ENCODE measurements at places on chromosomes 6 and 20.

DNA sequence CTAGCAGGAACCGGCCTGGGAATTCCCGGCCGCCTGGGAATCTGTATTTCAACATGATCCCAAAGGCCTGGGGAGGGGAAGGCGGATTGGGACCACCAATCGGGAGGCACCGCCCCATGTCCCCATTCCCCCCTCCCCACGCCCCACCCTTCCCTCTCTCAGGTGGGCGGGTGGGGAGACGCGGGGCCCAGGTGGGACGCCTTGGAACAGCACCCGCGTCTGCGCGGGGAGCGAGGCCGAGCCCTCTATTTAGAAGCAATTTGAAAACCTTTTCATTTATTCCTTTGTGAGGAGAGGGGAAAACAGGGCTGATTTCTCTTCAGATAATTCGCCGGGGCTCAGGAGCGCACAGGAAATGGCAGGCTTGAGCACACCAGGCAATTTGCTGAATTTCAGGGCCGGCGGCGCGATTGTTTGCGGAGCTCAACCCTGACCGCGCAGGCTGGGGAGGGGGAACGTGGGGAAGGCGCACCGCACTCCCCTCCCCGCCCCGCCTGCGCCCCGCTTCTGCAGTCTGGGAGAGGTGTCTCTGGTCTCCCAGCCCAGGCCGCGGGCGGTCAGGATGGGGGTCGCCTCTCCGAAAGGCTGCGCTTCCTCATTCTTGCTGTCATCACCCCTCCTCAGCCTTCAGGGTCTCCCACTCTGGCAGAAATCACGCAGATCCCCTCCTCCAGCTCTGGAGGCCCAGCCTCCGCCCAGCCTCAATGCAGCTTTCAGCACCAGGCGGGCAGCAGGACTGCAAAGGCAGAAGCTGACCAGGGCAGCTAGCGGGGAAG, 170.0 kb downstream of the GRM4 start:
- DNase-seq: no peak

GRCh38 chr6:130520801-130521200, 155.0 kb downstream of the TMEM200A start:
- no peak for DNase-seq

DNA sequence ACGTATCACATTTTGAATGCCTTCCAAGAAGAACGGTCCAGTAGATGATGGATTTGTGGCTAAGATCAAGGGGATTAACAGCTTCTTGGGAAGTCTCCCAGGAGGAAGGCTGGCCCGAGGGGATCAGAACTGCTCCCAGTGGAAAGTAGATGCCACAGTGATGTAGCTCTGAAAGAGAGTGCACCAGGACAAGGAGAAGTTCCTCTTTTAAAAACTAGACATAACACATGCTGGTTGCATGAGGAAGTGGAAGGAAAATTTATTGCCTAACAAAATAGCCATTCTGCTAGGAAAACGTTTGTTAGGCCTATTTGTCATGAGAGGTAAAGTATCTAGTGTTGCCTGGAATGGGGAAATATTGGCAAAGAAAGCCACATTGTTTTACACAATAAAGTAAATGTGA, 87.8 kb downstream of the CDH26 start:
- peak; percentile 67 for DNase-seq

DNA sequence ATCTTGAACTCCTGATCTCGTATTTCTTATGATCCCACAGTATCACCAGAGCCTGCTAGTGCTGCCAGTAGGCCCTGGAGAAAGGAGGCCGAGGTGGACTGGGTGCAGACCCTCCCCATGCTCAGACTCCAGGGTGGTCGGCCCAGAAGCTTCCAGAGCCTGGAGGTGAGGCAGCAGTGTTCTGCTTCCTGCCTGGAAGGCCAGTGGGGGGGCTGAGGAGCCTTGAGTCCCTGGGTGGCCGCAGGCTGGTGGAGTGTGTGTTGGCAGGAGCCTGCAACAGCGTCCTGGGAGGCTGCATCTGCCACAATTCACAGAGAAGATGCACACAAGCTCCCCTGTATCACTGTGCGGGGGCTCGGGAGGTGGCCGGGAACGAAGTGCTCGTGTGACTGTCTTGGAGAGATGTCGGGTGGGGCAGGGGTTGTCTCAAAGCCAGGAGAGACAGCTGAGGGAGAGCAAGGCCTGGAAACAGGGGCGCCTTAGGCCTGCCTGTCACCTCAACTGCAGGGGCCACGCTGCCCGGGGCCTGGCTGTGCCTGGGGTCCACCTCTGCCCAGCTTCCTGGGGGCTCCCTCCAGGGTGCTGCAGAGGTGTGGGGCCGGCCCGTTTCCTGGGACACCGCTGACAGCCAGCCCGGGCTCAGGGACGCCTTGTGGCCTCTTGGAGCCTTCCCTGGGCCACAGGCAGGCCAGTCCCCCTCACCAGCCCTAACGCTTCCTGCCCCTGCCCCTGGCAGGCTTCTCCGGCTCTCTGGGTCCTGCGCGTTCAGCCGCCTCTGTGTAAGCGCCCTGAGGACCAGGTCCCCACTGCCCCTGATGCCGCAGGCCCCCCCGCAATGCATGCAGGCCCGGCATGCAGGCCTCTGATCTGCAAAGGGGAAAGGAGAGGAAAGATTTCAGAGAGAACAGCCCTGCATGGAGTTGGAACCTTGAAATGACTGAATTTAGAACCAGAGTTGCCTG, 24.2 kb upstream of the MAS1 start:
- DNase-seq: no peak

DNA sequence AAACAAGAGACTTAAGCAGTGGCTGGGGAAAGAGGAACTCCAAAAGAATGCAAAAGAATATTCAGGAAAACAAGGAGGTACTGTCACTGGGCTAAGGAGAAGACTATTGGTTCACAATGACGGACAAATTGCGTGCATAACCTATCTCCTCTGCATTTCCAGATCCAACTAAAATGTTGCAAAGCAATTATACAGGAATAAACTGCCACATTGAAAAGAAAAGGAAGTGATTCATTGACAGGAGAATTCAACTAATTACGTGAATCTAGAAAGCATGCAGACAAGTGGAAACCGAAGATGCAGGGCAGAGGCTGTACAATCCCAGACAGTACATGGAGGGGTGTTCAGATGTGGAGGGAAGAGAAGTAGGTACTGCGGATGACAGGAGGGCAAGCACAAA, 152.8 kb upstream of the RIPOR2 start:
- no peak for DNase-seq

GRCh38 chr6:144681334-144681733, 396.2 kb downstream of the UTRN start:
- DNase-seq: no peak

DNA sequence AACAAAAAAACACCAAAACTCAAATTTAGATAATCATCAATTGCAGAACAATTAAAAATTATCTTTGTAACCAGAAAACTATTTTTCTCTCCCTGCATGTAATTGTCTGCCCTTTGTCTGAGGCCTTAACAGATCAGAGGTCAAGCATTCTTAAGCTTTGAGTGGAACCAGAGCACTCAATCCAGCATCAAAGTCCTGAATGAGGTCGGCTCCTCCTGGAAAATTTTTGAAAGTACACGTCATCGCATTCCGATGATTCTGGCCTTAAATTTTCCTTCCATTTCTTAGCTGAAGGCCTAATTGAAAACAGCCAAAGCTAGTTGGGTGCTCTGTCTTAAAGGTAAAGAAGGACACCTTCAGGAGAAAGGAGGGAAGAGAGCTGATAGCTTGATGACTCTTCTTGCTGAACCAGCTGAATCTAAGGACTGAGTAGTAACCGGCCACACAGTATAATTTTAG, 510.2 kb upstream of the SULF2 start:
- DNase-seq: no peak

DNA sequence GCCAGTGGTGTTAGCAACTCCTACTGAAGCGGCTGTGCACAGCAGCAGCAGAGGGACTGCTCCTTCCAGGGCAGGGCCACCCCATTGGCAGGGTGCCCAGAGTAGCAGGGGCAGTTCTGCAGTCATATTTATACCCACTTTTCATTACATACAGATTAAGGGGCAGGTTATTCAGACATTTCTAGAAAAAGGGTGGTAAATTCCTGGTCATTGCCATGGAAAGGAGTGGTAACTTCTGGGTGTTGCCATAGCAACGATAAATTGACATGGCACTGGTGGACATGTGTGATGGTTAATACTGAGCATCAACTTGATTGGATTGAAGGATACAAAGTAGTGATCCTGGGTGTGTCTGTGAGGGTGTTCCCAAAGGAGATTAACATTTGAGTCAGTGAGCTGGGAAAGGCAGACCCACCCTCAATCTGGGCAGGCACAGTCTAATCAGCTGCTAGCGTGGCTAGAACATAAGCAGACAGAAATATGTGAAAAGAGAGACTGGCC, 45.0 kb downstream of the IYD start:
- DNase-seq: no peak

DNA sequence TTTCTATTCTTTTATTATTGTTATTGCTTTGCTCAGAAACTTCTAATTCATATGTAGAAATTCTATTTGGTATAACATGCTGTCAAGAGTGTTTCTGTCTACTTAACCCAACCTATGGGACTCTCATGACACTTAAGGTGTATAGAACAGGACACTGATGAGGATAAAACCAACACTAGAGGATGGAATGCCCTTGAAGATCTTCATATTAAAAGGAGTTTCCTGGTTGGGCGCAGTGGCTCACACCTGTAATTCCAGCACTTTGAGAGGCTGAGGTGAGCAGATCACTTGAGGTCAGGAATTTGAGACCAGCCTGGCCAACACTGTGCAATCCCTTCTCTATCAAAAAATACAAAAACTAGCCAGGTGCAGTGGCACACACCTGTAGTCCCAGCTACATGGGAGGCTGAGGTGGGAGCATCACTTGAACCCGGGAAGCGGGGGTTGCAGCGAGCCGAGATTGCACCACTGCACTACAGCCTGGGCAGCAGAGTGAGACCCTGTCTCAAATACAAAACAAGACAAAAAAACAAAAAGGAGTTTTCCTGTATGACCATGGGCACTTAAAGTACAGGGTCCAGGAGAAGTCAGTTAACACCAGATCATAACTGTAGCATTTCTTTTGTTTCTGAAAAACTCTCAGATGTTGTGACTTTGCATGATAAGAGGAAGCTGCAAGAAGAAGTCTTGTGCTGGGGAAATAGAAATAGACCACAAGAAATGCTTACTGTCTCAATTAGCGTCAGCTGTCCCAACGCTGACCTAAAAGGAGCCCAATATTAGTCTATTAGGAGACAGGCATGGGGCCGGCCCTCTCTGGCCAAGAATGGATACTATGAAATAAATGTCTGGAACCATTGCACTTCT, 38.9 kb upstream of the CD2AP start:
- peak; percentile 21 for DNase-seq

GRCh38 chr6:145486306-145486705, 249.0 kb downstream of the EPM2A start:
- no peak for DNase-seq

DNA sequence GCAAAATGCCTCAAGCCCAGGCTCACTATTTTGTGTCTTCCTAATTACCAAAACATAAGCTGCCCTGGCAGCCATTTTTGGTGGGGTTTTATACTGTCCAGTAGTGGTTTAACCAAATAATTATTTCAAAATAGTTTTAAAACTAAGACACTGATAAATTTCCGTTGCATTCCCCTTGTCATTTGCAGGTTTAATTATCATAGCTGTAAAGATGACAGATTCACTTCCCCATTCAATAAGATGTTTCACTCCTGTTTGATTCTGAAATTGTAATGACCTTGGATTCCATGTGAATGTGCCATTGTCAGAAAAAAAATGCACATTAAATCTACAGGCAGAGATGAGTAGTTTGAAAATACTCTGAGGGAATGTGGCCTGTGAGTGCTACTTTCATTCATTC, 172.0 kb downstream of the COL9A1 start:
- DNase-seq: no peak

- peak; percentile 62 for DNase-seq
These were observed 2.9 kb downstream of the TFAP2A start for GRCh38 chr6:10411971-10412460.

- no peak for DNase-seq
These were observed 18.1 kb downstream of the MYLK4 start for GRCh38 chr6:2732503-2733089.

GRCh38 chr6:51490101-51490500, 597.3 kb downstream of the PKHD1 start:
- no peak for DNase-seq

GRCh38 chr6:40953486-40953885, 85.5 kb downstream of the UNC5CL start:
- DNase-seq: no peak

DNA sequence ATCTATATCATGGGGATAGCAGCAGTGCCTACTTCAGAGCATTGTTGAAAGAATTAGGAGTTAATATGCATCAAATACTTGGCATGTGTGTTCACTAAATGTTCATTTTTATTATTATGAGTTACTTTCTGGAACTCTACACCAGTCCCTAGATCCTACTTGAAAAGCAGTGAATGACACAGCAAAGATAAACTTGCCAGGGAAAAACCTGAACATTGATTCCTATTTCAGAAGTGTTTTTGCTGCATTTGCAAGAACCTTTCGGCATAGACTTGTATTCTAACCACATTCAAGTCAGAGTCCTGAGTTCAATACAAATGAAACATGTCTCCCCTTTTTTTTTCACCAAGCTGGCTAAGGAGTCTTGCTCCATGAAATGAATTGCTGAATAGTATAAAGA, 187.4 kb upstream of the TAB2 start:
- DNase-seq: no peak

DNA sequence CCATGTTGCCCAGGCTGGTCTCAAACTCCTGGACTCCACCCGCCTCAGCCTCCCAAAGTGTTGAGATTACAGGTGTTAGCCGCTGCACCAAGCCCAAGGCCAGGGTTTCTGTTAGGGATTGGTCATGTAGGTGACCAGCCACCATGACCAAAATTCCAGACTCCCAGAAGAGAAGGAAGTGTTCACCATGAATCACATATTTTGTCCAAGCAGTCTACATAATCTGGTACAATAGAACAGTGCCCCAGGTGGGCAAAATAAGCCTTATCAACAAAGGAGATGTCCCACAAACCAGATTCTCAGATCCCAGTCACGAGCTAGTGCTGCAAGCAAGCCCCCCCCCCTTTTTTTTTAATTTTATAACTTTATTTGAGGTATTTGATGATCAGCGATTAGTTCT, 20.0 kb downstream of the ZNF341 start:
- DNase-seq: no peak

GRCh38 chr6:14681699-14682487, 564.0 kb upstream of the JARID2 start:
- peak; percentile 9 for DNase-seq

- no peak for DNase-seq
These were observed 113.5 kb downstream of the OTOR start for GRCh38 chr20:16861708-16862107.

DNA sequence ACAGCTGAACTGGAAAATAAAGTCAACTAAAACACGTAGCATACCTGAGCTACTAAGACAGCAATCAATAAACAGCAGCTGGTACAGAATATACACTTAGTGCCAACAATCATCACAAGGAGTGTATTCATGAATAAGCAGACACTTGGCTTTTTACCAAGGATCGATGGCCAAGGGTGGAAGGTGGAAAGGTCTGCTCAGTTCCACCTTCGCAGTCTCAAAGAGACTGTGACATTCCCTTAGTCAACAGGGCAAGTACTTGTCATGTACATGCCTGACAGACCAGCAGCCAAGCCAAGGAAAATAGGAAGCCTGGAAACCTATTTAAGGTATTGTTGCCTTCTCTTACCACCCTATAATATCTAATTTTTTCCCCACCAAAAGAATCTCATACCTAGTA, 21.4 kb downstream of the HBS1L start:
- no peak for DNase-seq

- DNase-seq: no peak
These were observed 37.2 kb upstream of the BAG2 start for GRCh38 chr6:57134954-57135353.

- DNase-seq: no peak
These were observed 6.0 kb upstream of the QKI start for GRCh38 chr6:163408352-163408991.

- DNase-seq: no peak
These were observed 31.9 kb upstream of the FABP7 start for GRCh38 chr6:122747573-122747972.

GRCh38 chr20:50263831-50264230, 73.2 kb downstream of the CEBPB start:
- DNase-seq: no peak
